RKO (cell line): ENCODE measurements at places on chromosomes 16 and 17.

GRCh38 chr16:35391328-35391727 lies 1931.9 kb downstream of the TP53TG3F start:
- peak; percentile 66 for DNase-seq

- DNase-seq: no peak
Measured at GRCh38 chr17:72634621-72635020, 457.9 kb downstream of the SLC39A11 start.

DNA sequence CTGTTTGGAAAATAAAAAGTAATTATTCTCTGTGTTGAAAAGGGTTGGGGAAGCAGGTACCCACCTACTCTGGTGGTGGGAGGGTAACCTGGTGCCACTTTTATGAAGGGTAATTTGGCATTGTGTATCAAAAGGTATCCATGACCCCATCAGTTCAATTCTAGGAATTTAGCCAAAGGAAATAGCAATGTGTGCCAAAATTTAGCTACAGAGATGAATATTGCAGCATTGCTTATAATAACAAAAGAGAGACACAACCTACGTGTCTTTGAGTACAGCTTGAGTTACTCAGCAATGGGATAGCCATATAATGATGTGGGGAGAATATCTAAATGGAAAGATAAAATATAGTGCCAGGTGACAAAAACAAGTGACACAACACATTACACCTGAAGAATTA lies 170.7 kb downstream of the NTN1 start:
- DNase-seq: no peak

DNA sequence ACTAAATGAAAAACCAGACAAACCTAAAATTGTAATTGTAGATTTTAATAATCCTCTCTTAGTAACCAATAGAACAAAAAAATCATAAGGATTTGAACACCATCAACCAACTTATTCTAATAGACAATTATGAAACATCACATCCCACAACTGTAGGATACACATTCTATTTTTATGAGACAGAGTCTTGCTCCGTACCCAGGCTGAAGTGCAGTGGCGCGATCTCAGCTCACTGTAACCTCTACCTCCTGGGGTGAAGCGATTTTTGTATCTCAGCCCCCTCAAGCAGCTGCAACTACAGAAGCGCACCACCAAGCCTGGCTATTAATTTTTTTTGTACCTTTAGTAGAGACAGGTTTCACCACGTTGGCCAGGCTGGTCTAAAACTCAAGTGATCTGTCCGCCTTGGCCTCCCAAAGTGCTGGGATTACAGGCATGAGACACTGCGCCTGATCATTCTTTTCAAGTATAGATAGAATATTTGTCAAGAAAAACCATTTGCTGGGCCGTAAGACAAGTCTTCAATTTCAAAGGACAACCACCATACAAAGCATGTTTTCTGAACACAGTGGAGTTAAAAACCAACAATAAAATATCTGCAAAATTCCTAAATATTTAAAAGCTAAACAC lies 49.8 kb downstream of the CREBBP start:
- DNase-seq: no peak

DNA sequence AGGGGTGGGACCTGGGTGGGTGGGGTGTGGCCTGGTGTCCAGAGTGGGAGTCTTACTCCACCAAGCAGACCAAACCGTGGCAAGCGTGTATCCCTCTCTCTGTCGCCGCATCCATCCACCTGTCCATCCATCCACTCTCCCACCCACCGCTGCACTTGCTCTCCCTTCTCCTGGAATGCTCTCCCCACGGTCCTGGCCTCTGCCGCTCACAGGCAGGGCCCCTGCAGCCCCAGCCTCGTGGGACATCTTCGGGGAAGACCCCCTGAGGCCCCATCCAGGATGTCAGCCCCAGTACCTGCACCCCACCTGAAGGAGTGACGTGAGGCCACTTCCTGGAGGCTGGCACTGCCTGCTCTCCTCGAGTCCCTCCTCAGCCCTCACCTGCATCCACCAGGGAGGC lies 189.5 kb upstream of the GSE1 start:
- no peak for DNase-seq

DNA sequence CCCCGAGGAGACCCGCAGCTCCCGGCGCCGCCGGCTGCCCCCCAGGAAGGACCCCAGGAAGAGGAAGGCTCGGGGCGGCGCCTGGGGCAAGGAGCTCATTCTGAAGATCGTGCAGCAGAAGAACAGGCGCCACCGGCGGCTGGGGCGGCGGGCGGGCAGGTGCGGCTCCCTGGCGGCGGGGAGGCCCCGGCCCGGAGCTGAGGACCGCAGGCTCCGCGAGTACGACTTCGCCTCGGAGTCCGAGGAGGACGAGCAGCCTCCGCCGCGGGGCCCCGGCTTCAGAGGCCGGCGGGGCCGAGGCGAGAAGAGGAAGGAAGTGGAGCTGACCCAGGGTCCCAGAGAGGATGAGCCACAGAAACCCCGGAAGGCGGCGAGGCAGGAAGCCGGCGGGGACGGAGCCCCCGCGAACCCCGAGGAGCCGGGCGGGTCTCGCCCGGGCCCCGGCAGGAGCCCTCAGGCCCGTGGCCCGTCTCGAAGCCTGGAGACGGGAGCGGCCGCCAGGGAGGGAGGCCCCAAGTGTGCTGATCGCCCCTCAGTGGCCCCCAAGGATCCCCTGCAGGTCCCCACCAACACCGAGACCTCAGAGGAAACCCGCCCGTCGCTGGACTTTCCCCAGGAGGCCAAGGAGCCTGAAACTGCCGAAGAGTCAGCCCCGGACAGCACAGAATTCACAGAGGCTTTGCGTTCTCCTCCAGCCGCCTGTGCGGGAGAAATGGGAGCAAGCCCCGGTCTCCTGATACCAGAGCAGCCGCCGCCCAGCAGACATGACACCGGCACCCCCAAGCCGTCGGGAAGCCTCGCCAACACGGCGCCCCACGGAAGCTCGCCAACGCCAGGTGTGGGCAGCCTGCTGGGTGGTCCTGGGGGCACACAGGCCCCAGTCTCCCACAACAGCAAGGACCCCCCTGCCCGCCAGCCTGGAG lies 22.3 kb upstream of the ZFPM1 start:
- no peak for DNase-seq

DNA sequence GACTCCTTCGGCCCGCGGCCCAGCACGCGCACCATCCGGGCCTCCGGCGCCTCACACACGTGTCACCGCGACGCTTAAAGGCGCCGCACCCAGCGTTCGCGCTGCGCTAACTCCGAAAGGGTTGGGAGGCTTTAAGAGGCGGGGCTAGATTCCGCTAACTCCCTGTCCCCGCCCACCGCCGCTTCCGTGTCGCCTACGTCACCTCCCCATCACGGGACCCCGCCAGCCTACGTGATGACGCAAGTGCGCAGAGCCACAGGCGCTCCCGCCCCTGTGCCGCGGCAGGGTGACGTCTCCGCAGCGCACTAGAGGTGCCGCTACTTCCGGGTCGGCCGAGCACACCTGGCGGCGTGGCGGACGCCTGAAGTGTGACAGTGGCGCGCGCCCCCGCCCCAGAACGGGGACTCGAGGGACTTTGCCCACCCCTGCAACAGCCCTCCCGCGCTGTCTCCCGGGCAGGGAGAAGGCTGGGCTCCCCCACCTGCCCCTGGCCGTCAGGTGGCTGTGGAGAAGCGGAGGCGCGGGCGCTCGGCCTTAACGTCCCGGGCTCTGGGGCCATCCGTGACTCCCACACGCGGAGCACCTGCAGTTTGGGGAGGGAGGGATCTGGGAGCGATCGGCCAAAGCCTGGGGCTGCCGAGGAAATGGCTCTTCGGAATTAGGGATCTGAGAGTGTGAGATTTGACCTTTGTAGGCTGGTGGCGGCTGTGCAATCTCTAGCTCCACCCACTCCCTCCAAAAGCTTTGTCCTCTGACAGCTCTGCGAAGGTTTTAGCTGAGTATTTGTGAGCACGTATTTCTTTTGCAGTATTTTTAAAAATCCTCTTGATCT lies at the start of gene USP36:
USP36 (minus strand) TSS at position 35 of the 832 bp plus-strand sequence. CDS start 4,451 bp downstream, outside the sequence.
- DNase-seq: peak; percentile 98

GRCh38 chr17:17036524-17036998 lies 5.7 kb upstream of the MPRIP start:
- no peak for DNase-seq

DNA sequence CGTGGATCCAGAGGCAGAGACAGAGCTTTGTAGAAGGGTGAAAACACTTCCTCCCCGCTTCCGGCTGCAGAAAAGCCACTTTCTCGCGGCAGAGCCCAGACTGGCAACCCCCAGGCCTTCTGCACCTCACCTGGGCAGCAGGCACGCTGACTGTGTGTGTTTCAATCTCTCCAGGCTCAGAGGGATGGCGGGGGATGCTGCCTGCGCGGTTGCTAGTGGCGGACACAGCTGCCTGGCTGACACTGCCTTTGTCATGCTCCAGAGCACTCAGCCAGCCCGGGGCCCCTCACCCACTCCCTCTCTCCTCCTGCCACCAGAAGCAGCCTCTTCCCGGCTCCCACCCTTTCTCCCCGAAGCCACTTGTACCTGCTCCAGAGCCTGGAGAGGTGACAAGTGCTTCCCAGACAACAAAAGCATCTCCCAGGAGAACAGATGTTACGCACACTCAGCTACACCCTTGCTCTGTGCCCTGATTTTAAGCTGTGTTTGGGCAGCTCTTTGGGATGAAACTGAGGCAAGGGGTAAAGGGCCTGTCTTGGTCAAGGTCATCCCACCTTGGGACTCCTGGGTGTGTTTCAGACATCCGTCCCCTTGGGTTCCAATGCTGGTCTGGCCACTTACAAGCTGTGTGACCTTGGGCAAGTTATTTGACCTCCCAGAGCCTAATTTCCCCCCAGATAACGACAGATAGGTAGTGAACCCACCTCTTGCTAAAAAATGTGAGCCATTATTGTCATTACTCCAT lies 9.2 kb upstream of the GLIS2 start:
- peak; percentile 50 for DNase-seq

DNA sequence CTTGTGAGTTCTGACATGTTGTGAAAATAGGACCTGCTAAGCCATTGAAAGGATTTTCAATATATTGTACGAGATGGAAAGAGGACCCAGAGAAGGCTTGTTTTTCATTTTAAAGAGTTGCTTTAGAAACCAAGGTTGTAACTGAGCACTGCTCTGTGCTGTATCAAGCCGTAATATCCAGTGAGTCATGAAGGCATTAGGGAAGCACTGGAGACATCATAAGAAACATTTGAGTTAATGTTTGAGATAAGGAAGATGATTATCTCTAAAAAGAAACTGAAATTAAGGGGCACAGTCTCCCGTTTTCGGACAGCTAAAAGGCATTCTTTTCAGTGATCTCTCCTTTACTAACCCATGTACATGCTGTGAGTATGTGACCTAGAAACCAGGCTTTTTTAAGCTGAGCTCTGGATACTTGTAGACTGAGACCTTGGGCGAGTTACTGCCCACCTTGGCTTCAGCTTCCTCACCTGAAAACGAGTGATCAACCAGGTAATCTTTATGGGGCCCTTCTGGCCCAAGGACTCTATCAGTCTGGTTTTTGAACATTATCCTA lies 149.2 kb upstream of the TBX2 start:
- DNase-seq: no peak

GRCh38 chr17:44786551-44787081 lies 27.8 kb downstream of the ADAM11 start:
- DNase-seq: no peak

GRCh38 chr16:57023541-57024249 lies 34.3 kb downstream of the NLRC5 start:
- no peak for DNase-seq

GRCh38 chr17:51778842-51779241 lies 379.7 kb downstream of the CA10 start:
- no peak for DNase-seq

DNA sequence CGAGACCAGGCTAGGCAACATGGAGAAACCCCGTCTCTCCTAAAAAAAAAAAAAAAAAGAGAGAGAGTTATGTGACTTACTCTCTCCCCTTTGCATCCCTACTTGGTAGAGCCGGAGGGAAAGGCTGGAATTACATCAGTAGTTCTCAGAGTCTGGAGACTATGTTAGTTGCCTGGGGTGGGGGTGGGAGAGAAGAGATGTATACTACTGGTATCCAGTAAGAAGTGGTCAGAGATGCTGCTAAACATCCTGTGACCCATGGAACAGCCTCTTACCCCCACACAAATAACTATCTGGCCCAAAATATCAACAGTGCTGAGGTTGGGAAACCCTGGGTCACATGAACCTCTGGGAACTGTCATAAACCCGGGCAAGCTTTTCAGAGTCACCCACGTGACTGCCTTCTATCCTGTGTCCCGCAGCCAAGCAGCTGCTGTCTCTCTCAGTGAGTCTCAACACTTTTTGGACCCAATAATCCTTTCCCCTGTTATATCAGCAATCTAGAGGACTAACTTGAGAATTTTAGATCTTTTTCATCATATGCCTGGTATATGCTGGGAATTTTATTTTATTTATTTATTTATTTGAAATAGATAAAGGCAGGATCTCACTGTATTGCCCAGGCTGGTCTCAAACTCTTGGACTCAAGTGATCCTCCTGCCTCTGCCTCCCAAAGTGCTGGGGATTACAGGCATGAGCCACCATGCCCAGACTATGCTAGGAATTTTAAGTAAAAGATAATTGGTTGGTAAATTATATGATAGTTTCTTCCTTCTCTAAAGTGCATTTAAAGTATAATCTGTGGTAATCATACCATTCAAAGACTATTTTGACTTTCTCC lies 8.7 kb downstream of the EIF1 start:
- no peak for DNase-seq
